ENCODE measurements at places on chromosomes 6 and 20.

GRCh38 chr6:47743744-47744143 is 38.1 kb upstream of the OPN5 start:
- no peak for DNase-seq

- no peak for DNase-seq
Measured at GRCh38 chr20:17570347-17571152, 675 bp downstream of the DSTN start.

DNA sequence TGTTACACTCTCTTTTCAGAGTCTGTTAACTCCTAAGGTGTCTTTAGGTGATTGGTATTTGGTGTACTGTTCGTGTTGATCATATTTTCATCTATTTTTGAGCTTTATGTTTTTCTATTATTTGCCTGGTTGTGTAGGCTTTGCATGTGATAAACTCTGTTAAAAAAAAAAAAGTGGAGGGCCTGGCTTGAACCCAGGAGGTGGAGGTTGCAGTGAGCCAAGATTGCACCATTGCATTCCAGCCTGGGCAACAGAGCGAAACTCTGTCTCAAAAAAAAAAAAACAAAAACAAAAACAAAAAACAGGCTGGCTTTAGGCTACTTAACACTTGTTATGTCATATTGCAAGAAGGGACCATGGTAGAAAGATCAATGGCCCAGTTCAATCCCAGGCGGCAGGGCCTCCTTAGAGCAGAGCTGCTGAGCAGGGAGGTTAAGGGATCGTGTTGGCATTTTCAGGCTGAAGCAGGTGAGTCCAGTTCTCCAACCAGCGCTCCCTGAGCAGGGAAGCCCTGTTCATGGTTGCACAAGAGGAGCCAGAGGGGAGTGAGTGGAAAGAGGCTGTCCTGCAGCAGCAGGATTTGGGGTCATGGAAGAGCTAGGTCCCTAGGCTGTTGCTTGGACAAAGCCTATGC is 8.5 kb downstream of the PYGB start:
- no peak for DNase-seq

DNA sequence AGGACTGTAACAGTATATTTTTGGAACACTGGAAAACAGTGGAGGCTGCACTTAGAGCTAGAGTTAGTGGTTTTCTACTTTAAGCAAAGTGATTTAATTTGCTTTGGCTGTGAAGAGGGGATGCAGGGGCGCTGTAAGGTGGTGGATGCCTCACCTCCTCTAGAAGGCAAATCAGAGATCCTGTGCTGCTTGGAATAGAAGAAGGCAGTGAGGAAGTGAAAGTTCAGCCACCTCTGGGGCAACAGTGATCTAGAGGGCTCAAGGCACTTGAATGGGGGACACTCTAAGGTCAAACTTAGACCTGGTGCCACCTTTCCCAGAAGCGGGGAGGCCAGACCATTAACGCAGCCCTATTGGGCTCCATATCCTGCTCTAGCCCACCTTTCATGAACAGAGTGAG is 19.0 kb upstream of the SNRPB2 start:
- no peak for DNase-seq

- DNase-seq, result no peak
Measured at GRCh38 chr20:58021481-58021880, 207.0 kb downstream of the ANKRD60 start.

GRCh38 chr6:45791211-45792168 is 224.2 kb downstream of the CLIC5 start:
- no peak for DNase-seq

GRCh38 chr6:17719323-17720041 is 12.8 kb upstream of the NUP153 start:
- no peak for DNase-seq

- DNase-seq, result no peak
Measured at GRCh38 chr20:34185766-34186620, 55.2 kb upstream of the ASIP start.

GRCh38 chr6:139960671-139961070 is 586.2 kb upstream of the CITED2 start:
- DNase-seq, result no peak

GRCh38 chr6:83429857-83430610 is 817 bp downstream of the ME1 start:
- DNase-seq, result no peak

DNA sequence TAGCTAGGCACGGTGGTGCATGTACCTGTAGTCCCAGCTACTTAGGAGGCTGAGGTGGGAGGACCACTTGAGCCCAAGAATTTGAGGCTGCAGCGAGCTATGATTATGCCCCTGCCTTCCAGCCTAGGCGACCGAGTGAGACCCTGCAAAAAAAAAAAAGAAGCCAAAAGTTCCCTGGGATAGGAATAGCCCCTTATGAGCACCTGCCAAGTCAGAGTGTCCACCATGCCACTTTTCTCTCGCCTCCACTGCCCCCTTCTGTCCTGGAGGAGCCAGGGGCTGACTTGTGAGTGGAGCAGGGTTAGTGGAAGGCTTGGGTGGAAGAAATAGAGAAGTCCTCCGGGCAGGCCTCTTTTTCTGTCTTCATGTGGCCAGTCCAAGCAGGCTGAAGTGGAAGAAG is 12.1 kb upstream of the DDX27 start:
- no peak for DNase-seq

GRCh38 chr6:1020837-1021236 is 291.1 kb upstream of the FOXQ1 start:
- DNase-seq, result no peak

DNA sequence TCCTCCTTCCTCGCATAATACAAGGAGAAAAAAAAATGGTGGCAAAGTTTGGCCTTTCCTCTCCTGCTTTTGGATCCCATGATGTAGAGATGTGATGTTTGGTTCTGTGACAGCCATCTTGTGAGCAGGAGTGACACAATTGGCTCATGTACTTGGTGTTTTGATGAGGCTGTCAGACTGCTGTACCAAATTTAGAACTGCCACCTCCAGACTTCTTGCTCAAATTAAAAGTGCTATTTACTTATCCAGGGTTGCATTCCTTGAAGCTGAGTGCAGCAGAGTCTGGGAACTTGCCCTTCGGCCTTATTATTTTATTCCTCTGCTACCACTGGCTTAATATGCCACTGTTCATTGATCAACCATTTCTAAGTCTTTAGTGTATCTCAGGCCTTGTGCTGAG is 21.9 kb downstream of the BCAS1 start:
- DNase-seq, result no peak

DNA sequence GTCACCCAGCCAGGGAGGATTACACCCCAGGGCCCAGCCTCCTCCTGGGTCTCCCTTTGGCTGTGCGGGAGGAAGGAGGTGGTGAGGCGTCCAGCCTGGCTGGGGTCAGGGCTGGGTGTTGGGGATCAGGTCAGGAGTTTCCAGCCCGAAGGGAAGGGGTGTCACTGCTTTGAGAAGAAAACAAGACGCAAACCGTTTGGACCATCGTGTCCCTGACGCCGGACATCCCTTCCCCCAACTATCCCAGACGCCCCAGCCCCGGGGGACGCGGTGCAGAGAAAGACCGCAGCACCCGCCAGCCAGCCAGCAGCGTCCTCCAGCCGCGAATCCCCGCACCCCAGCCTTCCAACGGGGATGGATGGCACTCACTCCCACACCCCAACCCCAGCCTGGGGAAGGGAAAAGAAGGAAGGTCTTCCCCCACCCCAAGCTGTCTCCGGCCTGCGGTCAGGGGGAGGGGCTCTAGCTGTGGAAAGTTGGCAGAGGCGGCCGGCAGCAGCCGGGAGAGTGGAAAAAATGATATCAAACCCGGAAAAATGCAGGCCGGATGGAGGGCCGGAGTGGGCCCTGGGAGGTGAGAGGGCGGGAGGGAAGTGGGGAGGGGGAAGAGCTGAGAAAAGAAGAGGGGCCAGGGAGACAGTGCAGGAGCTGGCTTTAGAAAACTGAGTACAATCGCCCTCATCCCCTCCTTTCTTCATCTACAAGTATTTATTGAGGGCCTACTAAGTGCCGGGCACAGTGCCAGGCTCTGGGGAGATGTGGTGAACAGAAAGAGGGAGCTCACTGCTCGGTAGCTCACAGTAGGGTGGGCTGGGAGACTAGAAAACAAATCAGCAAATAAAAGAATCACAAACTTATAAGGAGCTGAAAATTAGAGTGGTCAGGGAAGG is 10.6 kb downstream of the REM1 start:
- DNase-seq, result no peak

Measured in mesothelial cell of epicardium (in vitro differentiated cells).